ENCODE measurements at places on chromosomes 1 and 21.

DNA sequence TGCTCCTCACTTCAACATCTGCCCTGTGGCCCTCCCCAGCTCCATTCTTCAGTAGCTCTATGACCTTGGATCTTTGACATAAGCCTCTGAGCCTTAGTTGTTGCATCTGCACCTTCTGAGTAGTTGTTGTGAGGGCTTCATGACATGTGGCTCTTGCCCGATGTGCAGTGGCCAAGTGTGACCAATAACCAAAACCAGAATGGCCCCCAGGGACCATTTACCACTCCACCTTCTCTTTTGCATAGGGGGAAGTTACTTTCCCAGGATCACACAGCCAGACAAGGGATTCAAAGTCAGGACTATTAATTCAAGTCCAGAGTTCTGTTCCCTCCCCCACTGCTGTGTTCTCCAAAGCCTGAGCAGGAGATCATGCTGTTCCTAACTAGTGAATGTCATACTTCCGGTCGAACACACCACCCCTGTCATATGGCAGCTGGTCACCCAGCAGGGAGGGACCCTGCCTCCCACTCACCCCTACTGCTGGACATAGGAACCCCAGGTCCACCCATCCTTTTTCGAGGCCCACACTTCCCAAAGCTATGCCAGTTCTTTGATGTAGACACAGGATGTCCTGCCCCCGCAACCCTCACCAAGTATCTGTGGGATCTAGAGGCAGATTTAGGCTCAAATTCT, 4.0 kb downstream of the FGR start:
- H3K36me3 ChIP-seq, result no peaks in the 10 kb centered on the region
- peak overlapping the region; percentile 42 for H3K4me3 ChIP-seq
- peaks cover 73% of the 10 kb centered on the region for H3K4me1 ChIP-seq
- H3K27ac ChIP-seq, result peak overlapping the region; percentile 93
- no peaks in the 10 kb centered on the region for H3K27me3 ChIP-seq
- peak; percentile 64 for DNase-seq

DNA sequence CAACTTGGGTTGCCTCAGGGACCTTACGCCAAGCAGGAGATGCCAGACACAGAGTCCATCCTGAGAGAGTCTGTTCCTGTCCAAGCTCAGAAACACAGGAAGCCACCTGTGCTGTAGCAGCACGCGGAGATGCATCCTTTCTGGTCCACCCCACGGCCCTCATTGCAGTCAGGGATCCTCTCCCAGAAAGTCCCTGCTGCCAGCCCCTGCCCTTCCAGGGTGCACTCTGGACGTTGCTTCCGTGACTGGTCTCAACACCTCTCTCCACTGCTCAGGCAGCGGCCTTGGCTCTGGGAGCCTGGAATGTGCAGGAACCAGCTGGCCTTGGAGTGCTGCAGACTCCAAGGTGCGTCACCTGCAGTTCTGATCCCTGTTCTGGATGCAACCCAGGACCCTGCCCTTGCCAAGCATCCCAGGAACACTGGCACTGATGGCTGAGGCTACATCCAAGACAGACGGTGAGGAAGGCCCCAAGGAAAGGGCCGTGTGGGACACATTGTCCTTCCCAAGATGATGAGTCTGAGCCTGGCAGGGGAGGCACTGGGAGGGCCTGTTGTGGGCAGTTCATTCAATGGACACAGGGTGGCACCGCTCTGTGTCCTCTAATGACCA, 21.7 kb upstream of the COL6A1 start:
- no peaks in the 10 kb centered on the region for H3K4me1 ChIP-seq
- H3K27me3 ChIP-seq, result peaks cover 19% of the 10 kb centered on the region
- H3K4me3 ChIP-seq, result no peak overlapping the region
- no peak for DNase-seq

DNA sequence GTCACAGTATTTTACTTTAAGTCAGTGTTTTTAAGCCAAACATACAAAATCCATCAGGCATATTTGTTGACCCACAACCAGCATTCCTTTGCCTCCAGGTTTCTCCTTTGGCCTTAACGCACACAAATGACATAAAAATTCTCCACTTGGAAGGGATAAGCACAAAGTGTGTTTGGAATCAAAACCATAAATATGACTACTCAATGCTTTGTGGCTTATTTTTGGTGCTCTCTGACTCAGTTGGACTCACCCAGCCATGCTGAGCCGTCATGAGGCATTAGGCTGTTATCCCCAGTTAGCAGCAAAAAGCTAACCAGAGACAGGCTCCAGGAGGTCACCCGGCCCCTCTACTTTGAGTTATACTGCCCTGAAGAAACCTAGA, 948 bp downstream of the PRUNE1 start:
- DNase-seq, result no peak
- H3K4me3 ChIP-seq, result peak overlapping the region; percentile 97
- peaks cover 6% of the 10 kb centered on the region for H3K36me3 ChIP-seq
- H3K27me3 ChIP-seq, result no peaks in the 10 kb centered on the region
- peak overlapping the region; percentile 98 for H3K27ac ChIP-seq

- no peak for DNase-seq
- peaks cover 57% of the 10 kb centered on the region for H3K36me3 ChIP-seq
- H3K27me3 ChIP-seq, result no peaks in the 10 kb centered on the region
- no peak overlapping the region for H3K4me3 ChIP-seq
- peak overlapping the region; percentile 62 for H3K27ac ChIP-seq
These were observed 26.0 kb downstream of the RPS6KA1 start for GRCh38 chr1:26555550-26555981.

DNA sequence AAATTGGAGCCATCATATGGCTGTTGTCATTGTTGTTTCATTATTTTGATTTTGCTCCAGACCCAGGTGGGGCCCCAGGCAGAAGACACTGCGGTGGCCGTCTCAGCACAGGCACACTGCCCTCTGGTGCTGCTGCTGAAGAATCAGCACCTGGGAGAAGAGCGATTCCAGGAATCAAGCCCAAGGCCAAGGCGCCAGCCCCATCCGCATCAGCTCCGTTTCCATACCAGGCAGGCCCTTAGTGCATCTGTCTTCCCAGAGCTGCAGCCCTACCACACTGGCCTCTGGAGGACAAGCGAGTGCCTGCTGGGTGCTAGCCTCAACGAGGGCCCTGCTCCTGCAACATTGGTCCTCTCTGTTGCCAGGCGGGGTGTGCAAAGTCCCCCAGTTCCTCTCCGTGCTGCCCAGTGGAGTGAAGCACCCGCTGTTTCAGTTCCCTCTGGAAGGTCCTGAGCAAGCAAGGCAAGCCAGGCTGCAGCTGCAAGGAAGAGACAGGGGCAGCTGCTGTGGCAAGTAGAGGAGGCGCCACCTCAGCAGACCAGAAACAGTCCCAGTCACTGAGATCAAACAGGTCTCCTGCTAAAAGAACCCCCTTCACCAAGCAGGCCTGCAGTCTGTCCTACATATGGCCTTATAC, 5.2 kb downstream of the GRIK3 start:
- peak; percentile 54 for DNase-seq
- H3K36me3 ChIP-seq, result no peaks in the 10 kb centered on the region
- no peak overlapping the region for H3K4me3 ChIP-seq

GRCh38 chr1:113439277-113439670, 49.0 kb downstream of the MAGI3 start:
- H3K4me1 ChIP-seq, result no peaks in the 10 kb centered on the region
- H3K27ac ChIP-seq, result no peak overlapping the region
- no peak overlapping the region for H3K4me3 ChIP-seq
- no peaks in the 10 kb centered on the region for H3K36me3 ChIP-seq
- H3K27me3 ChIP-seq, result peaks cover 6% of the 10 kb centered on the region

DNA sequence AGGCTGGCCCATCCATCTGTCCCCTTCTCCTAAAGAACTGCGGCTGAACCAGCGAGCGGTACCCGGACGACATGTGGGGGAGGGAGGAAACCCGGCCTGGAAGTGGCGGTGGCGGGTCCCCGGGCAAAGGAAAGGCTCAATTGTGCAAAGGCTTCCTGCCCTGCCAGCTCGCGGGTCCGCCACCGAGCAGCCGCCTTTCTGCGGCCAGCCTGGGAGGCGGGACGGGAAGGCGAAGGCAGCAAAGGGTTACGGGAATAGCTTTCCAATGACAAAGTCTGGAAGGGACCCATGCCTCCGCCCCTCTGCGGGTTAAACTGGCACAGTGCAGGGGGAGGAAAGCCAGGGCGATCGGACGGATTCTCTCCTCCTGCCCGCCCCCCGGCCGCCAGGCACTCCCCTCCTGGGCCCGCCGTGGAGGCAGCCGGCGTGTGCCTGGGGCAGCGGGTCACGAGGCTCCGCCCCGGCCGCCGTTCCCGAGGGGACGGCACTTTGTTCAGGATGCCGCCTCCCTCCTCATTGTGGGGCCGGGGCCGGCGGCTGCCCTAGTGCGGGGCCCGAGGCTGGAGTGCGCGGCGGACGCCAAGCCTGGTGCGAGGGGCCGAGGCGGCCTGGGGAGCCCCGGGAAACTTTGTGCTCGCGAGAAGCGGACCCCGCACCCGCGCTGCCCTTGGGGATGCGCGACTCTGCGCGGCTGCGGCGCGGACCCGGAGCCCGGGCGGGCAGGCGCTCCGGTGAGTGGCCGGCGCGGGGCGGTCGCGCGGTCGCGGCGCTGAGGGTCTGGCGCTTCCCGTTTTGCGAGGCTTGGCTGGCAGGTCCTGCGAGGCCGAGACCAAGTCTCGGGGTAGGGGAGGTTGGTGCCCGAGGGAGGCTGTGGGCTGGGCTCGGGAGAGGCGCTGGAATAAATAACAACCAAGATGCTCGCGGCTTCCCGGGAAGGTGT, at the start of gene NAV1:
NAV1 (plus strand) TSS at position 516 of the 940 bp plus-strand sequence. CDS start 83,758 bp downstream, outside the sequence.
- H3K4me1 ChIP-seq, result peaks cover 34% of the 10 kb centered on the region
- H3K4me3 ChIP-seq, result peak within 1 kb of the TSS; percentile 87
- no peaks in the 10 kb centered on the region for H3K36me3 ChIP-seq
- H3K27ac ChIP-seq, result no peak within 1 kb of the TSS
- peaks cover 54% of the 10 kb centered on the region for H3K27me3 ChIP-seq
- peak; percentile 4 for DNase-seq

DNA sequence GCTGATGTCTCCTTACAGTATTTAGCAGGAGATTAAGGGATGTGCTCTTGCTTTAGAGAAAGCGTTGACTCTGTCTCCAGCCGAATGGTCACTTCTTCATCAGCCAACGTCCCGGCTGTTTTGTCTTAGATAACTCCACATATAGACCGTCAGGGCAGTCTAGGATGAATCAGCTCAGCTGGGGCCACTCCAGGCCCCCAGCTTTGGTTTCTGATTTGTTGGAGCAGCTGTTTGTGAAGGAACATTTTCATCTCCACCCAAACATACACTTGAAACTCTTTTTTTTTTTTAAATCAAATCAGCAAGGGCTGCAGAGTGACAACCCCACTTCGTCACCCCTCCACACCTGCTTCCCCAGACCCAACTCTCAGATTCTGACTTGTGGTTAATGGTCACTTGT, 206.1 kb upstream of the GALNT2 start:
- no peaks in the 10 kb centered on the region for H3K27me3 ChIP-seq
- DNase-seq, result no peak
- H3K4me1 ChIP-seq, result peaks cover 9% of the 10 kb centered on the region
- H3K36me3 ChIP-seq, result no peaks in the 10 kb centered on the region
- H3K4me3 ChIP-seq, result no peak overlapping the region

GRCh38 chr1:68959461-68960030, 462.7 kb upstream of the DEPDC1 start:
- H3K27ac ChIP-seq, result no peak overlapping the region
- no peaks in the 10 kb centered on the region for H3K4me1 ChIP-seq
- no peaks in the 10 kb centered on the region for H3K36me3 ChIP-seq
- no peak for DNase-seq
- H3K27me3 ChIP-seq, result no peaks in the 10 kb centered on the region

- DNase-seq, result no peak
- H3K4me3 ChIP-seq, result no peak overlapping the region
- H3K36me3 ChIP-seq, result peaks cover 3% of the 10 kb centered on the region
- H3K27me3 ChIP-seq, result no peaks in the 10 kb centered on the region
- H3K27ac ChIP-seq, result no peak overlapping the region
These were observed 216.7 kb upstream of the HOOK1 start for GRCh38 chr1:59598120-59598440.

DNA sequence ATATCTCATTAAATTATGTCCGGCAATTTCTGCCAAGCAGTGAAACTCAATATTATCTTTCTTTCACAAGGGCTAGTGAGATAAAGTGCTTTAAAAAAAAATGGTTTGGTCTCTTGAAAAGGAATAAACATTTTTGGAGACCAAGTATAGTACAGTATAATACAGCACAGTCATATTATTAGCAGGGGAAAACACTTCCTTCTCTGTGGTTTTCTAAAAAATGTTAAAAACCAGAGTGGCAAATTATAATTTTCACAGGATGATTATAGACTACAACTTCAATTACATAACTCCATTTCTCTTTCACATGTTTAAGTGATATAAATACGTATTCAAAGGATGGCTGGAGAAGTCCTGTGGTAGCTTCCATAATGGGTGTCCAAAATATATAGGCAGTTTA, 170.3 kb upstream of the DMRTA2 start:
- no peak overlapping the region for H3K4me3 ChIP-seq
- no peak overlapping the region for H3K27ac ChIP-seq
- no peaks in the 10 kb centered on the region for H3K4me1 ChIP-seq
- peaks cover 31% of the 10 kb centered on the region for H3K36me3 ChIP-seq
- no peaks in the 10 kb centered on the region for H3K27me3 ChIP-seq
- no peak for DNase-seq

GRCh38 chr1:26225033-26225831, 8.8 kb upstream of the CEP85 start:
- H3K36me3 ChIP-seq, result no peaks in the 10 kb centered on the region
- peak overlapping the region; percentile 81 for H3K4me3 ChIP-seq
- H3K4me1 ChIP-seq, result peaks cover 19% of the 10 kb centered on the region

DNA sequence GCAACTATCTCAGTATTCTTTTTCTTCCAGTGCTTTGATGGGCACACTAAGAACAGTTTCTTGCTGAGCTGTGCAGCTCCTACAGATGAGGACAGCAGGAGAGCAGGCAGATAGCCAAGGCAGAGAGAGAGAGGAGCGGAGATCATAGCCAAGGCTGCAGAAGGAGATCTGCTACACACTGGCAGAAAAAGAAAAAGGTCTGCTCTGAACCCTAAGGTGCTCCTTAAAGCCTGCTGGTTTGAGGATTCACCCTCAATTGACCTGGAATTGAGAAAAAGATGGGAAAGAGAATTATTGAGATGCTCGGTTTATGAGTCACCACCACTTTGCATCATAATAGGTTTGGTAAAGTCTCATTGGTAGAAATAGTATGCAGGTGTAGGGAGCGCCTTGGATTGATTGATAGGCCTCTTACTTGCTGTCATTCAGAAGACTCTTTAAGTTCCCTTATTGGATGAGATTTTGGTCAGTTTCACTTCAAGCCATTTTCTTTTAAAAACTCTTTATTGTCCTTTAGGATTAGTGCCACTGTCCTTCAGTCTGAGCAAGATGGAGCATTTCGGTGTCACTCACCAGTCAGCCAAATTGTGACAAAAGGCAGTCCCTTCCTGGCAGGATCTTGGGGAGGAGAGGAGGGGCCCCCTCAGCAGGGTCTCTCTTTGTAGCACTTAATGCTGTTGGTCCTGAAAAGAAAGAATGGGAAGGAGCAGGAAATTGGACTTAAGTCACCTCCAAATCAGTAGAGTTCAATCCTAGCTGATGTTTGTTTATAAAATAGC, 685.0 kb downstream of the ADGRL2 start:
- no peak overlapping the region for H3K4me3 ChIP-seq
- no peak overlapping the region for H3K27ac ChIP-seq
- no peak for DNase-seq
- H3K4me1 ChIP-seq, result no peaks in the 10 kb centered on the region

- no peak overlapping the region for H3K4me3 ChIP-seq
- no peaks in the 10 kb centered on the region for H3K4me1 ChIP-seq
- H3K27ac ChIP-seq, result no peak overlapping the region
- DNase-seq, result no peak
These were observed 31.1 kb downstream of the ALG14 start for GRCh38 chr1:95041491-95042165.

- H3K27me3 ChIP-seq, result no peaks in the 10 kb centered on the region
- no peak for DNase-seq
- H3K4me1 ChIP-seq, result no peaks in the 10 kb centered on the region
- no peak overlapping the region for H3K4me3 ChIP-seq
- peak overlapping the region; percentile 60 for H3K27ac ChIP-seq
These were observed 73.4 kb downstream of the RABGAP1L start for GRCh38 chr1:174232761-174233160.
